Prostate gland (tissue), 2 donors: ENCODE measurements at places on chromosomes 6 and 20. TPM values are rescaled to one million over a fixed set of nuclear protein-coding genes. Genes with fewer than 3 reads are reported as not detected.

Gene NTSR1
- total RNA-seq: not detected

Gene SPATA25
- 7.4 TPM for total RNA-seq

Gene DEFB132
- total RNA-seq: 2.2 TPM

Gene KIZ
- total RNA-seq: 39.9 TPM

Gene PCK1
- total RNA-seq: not detected

Gene MRAP2
- total RNA-seq: 10.6 TPM

- DNase-seq: no peak
Observed at GRCh38 chr6:2310042-2310441, 64.6 kb upstream of the GMDS start.

DNA sequence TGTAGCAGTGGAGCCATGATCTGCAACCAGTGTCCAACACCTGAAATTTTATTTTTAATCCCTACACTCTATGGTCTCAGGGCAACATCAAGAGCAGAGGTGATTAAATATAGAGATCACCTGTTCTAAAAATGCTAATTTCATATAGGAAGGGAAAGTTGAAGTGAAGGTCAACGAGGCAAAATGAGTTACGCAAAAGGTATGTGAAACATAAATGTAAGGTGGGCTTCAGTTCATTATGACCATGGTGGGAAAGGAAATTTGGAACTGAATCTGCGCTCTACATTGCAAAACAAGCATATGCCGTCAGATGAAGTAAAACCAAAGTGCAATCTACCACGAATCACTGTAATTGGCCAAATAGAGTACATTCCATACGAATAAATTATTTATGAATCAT, 35.2 kb upstream of the STMND1 start:
- DNase-seq: no peak

GRCh38 chr6:45072016-45072415, 256.1 kb upstream of the RUNX2 start:
- no peak for DNase-seq

GRCh38 chr6:129312880-129313279, 397.1 kb downstream of the ARHGAP18 start:
- no peak for DNase-seq

DNA sequence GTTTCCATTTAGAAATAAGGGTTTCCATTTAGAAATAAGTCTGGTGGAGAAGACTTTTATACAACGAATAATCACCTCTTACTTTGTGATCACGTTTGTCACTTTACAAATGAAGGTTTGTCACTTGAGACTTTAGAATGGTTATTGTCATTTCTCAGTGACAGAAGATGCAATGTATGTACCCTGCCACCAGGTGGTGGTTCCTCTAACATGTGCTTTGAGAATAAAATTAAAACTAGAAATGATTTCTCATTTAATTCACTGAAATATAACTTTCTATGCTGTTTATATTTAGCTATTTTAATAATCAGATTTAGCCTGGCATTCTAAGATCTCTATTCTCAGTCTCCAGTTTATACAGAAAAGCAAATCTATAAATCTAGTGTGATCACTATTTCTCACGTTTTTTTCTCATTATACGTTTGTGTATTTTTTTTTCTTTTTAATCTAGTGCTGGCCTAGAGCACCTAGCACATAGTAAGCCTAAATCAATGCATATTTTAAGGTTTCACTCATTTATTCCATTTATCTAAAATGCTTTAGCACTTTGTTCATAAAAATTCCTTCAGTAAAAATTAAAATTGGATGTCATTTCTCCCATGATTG, 57.4 kb upstream of the TFAP2D start:
- no peak for DNase-seq

GRCh38 chr20:44424039-44424495, 51.6 kb upstream of the TTPAL start:
- DNase-seq: no peak

DNA sequence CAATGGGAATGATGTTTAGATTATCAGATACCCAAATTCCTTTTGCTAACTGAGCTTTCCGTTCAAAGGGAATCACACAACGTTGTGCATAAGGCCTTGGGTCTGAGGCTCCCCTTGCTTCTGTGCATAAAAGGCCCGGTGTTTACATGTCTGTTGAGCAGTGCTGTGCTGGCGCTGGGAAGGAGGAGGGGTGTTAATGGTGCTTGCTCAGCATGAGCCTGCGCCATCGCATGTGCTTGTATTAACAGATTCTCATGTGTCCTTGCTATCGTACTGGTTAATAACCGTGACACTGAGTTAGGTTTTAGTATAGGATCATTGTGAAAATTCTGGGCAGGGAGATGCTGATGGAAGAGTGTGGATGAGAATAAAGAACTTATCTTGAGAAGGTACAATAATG, 62.3 kb upstream of the TRAF3IP2 start:
- no peak for DNase-seq

DNA sequence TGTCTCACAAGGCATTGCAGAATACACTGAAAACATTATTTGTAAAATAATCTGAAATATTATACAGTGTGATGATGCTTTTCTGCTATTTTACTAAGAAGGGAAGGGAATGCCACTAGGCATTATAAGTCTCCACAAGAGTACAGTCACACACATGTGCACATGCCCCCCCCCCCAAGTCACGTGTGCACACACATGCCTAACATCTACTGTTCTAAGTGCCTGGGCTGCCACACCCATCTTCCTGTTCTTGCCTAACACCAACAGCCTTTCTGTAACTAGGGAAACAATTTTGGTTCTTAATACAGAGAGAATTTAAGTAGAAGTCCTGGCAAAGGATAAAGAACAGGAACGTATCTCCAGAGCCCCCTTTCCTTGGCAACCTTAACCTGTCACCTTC, 58.2 kb upstream of the BCLAF1 start:
- no peak for DNase-seq

DNA sequence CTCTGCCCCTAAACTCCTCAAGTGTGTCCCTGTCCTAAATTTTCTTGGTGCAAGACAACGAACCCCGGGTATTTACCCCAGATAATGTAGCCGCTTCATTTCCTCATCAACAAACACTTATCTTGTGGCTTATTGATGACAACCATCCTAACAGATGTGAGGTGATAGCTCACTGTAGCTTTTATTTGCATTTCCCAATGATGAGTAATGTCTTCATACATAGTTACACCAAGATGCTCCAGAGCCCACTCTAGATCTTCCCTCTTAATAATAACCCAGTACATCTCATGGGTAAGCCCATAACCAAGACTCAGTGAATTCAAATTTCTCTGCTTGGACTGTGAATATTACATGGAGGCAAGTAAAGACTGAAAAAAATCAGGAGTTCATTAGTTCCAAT, 48.2 kb upstream of the BEND6 start:
- DNase-seq: no peak
